ENCODE measurements at places on chromosomes 12 and 14.
A peak's percentile ranks its signal among the peaks of the same experiment; 100 is the strongest.

- peak; percentile 85 for DNase-seq
Observed at GRCh38 chr12:63420206-63420644, 248.1 kb downstream of the DPY19L2 start.

DNA sequence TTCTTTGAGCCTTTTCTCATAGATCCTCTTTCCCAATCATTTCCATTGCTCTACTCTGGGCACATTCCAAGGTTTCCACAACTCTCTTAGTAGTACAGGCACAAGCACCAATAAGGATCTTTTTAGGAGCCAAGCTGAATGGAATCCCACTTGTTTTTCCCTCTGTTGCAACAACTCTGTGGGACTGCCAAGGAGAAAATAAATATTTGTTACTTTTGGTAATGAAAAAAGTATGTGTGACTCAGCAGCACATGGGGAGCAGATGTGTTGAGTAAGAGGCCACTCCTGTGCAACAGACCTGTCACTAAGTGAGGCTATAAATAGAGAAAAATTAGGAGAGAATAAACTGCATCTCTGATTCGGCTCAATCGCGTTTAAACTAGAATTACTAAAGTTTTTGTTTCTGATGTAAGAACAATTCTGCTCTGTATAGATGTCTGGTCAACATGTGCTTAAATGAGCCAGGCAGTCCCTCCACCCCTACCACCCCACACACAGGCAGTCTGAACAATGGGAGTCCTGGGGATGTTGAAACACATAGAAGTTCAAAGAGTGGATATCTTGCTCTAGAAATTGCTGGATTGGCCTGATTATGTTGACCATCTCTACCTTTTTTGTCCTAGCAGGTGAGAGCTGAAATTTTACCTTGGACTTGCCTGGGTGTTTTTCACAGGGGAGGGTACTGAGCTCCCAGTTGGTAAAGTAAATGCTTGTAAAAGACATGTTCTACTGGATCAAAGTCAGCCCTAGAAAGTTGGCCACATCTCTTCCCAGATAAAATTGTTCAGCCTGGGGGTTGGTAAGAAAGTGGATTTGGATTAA lies 244.3 kb upstream of the NOVA1 start:
- peak; percentile 52 for DNase-seq

DNA sequence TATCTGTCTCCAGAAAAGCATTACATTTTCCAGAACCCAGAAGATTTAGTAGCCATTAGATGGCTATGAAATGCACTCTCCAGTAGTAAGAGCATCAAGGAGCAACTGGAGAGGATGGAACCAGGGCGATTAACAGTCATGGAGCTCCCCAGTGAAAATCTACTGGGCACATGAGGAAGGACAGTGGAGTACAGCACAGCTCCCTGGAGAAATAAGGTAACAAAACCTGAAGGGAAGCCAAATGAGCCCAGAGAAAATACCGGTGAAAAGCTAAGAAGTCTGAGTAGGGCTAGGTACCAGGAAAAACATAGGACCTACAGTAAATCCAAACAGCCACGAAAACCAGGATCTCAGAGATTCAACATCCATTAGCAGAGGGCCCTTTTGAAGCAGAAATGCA lies 21.6 kb downstream of the SOX5 start:
- no peak for DNase-seq

- no peak for DNase-seq
Observed at GRCh38 chr12:71766202-71766601, 11.5 kb downstream of the RAB21 start.

GRCh38 chr12:62728741-62729140 lies 206.2 kb downstream of the PPM1H start:
- no peak for DNase-seq

- DNase-seq: no peak
Observed at GRCh38 chr12:26091822-26092221, 33.0 kb downstream of the BHLHE41 start.

- DNase-seq: no peak
Observed at GRCh38 chr12:85805654-85806053, 30.6 kb downstream of the RASSF9 start.

GRCh38 chr14:51639668-51640316 lies 11.9 kb upstream of the FRMD6 start:
- no peak for DNase-seq

Data from islet precursor cell (in vitro differentiated cells).